ENCODE measurements at places on chromosomes 1 and 21. TPM values are rescaled to one million over a fixed set of nuclear protein-coding genes. Genes with fewer than 3 reads are reported as not detected.

The CCDC181 gene
- 7.5 TPM for total RNA-seq

The FCGR1A gene
- total RNA-seq = not detected

The CLDN17 gene
- total RNA-seq = not detected

The MRPL39 gene
- 39.0 TPM for total RNA-seq

The AQP10 gene
- total RNA-seq = not detected

The SCCPDH gene
- 54.3 TPM for total RNA-seq

The TTC3 gene
- total RNA-seq = 216 TPM

The NTNG1 gene
- 1.3 TPM for total RNA-seq

The C1orf53 gene
- 3.1 TPM for total RNA-seq

The ETV3L gene
- 0.23 TPM for total RNA-seq

DNA sequence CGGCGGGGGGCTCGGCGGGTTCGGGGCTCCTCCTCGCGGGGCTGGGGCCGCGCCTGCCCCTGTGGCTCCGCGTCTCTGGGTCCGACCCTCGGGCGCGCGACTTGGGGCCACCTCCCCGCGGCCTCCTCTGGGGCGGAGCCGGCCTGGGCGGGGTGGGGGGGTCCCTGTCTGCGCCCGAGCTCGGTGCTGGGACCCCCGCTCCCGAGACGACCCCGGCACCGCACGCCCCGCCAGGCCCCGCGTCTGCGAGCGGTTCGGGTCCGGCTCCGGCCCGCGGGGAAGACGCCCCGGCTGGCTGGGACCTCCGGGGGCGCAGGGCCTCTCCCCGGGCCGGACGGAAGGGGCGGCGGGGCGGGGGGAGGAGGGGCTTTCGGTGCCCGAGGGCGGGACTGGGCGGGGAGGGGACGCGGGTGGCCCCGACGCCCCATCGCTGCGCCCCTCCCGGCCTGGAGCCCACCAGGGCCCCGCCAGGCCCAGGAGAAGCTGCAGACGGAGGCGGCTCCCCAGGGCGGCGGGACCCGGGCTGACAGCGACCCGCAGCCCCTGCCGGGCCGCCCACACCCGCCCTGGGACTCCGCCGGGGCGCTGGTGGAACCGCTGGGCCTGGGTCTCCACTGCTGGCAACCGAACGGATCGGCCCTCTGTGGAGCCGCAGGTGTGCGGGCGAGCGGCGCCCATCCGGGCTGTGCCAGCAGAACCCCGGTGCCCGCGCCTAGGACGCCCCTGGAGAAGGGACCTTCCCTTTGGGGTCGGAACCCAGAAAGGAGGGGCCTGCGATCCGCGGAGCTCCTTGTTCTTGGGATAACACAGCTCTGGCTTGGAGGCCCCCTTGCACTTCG, 610 bp downstream of the COL6A2 start:
- no peak for DNase-seq
- H3K36me3 ChIP-seq = peaks cover 17% of the 10 kb centered on the region
- peaks cover 4% of the 10 kb centered on the region for H3K4me1 ChIP-seq
- peak overlapping the region; percentile 51 for H3K4me3 ChIP-seq
- H3K27ac ChIP-seq = no peak overlapping the region

- peaks cover 64% of the 10 kb centered on the region for H3K27me3 ChIP-seq
- H3K4me3 ChIP-seq = no peak overlapping the region
- H3K27ac ChIP-seq = no peak overlapping the region
- no peak for DNase-seq
- no peaks in the 10 kb centered on the region for H3K4me1 ChIP-seq
These were observed 2.6 kb upstream of the FCRL6 start for GRCh38 chr1:159799446-159799985.

DNA sequence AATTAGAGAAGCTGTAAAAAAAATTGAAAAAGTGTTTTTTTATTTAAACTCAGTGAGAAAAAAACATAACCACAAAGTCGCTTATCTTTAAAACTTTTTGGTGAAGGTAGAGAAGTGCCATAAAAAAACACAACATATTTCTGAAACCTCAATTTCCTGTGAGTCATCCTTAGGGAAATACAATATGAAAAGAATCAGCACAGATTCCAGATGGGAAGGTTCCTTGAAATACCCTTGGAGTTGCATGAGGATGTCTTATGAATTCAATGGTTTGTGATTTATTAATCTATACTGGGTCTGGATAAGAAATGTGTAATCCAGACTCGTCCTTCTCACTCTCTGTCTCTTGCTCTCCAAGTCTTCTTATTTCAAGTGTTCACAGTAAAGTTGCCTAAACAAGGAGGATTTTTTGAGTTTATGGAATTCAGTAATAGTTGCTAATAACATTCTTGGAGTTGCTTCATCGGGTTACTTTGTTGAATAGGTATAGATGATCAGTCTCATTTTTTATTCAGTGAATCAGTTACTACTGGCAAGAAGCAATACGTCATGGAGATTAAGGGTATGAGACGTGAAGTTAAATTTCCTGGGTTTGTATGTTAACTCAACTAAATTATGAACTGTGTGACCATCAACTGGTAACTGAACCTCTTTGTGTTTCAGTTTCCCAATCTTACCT, 191.4 kb downstream of the KCNK2 start:
- no peak overlapping the region for H3K4me3 ChIP-seq
- DNase-seq = no peak
- no peaks in the 10 kb centered on the region for H3K4me1 ChIP-seq
- H3K27me3 ChIP-seq = no peaks in the 10 kb centered on the region

GRCh38 chr1:203447151-203447550, 28.5 kb upstream of the PRELP start:
- no peaks in the 10 kb centered on the region for H3K36me3 ChIP-seq
- no peak overlapping the region for H3K4me3 ChIP-seq
- H3K27me3 ChIP-seq = peaks cover 28% of the 10 kb centered on the region
- H3K27ac ChIP-seq = no peak overlapping the region

GRCh38 chr1:235050911-235051360, 77.7 kb downstream of the TOMM20 start:
- peaks cover 20% of the 10 kb centered on the region for H3K4me1 ChIP-seq
- H3K27ac ChIP-seq = no peak overlapping the region
- H3K4me3 ChIP-seq = no peak overlapping the region
- DNase-seq = no peak
- no peaks in the 10 kb centered on the region for H3K27me3 ChIP-seq

GRCh38 chr1:207831517-207832327, 79.2 kb downstream of the CD34 start:
- H3K4me3 ChIP-seq = no peak overlapping the region
- H3K36me3 ChIP-seq = no peaks in the 10 kb centered on the region
- H3K27me3 ChIP-seq = no peaks in the 10 kb centered on the region
- no peak for DNase-seq
- peak overlapping the region; percentile 13 for H3K27ac ChIP-seq

GRCh38 chr1:113965703-113966412, 13.4 kb upstream of the OLFML3 start:
- peaks cover 51% of the 10 kb centered on the region for H3K36me3 ChIP-seq
- no peak for DNase-seq
- H3K27me3 ChIP-seq = no peaks in the 10 kb centered on the region
- no peaks in the 10 kb centered on the region for H3K4me1 ChIP-seq
- no peak overlapping the region for H3K4me3 ChIP-seq
- H3K27ac ChIP-seq = no peak overlapping the region

- no peaks in the 10 kb centered on the region for H3K27me3 ChIP-seq
- no peaks in the 10 kb centered on the region for H3K36me3 ChIP-seq
- no peak overlapping the region for H3K4me3 ChIP-seq
- no peak for DNase-seq
- H3K4me1 ChIP-seq = peaks cover 16% of the 10 kb centered on the region
These were observed 2.6 kb upstream of the RNF2 start for GRCh38 chr1:185042737-185043136.

DNA sequence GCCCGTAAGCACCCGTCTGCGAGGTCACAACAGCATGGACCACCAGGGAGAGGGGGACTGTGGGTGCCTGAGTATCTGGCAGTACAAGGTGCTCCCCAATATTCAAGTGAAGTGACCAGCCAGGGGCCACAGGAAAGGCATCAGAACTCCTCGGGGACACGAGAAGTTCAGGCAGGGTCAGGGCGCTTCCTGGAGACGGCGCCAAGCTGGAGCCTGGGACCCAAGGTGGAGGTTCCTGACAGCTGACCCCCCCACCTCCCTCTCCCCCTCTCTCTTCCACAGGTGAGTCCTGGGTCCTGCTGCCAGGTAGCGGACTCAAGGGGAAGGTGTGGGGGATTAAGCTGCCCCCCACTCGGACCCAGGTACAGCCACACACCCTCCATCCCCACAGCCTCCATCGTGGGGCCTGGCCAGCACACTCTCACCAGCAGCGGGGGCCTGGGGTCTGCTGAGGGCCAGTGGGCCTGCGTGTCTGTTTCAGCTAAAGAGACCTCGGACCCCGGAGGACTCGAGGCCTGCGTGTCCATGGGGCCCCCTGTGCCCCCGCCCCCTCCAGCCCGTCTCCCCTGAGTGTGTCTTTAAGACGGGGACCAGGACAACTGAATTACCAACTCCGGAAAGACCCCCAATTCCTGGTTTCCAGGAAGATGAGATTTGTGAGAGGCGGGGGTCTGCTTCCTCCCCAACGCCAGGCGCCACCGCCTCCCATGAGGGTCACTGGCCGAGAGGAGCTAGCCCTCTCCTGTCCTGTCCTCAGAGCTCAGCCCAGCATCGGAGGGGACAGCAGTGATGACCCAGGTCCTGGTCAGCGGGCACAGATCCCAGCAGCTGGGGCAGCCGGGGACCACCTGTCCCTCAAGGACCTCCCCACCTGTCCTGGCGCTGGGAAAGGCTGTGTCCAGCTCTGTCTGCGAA, 6.2 kb downstream of the TNFRSF18 start:
- no peak overlapping the region for H3K27ac ChIP-seq
- peaks cover 4% of the 10 kb centered on the region for H3K27me3 ChIP-seq
- no peaks in the 10 kb centered on the region for H3K4me1 ChIP-seq
- DNase-seq = no peak

DNA sequence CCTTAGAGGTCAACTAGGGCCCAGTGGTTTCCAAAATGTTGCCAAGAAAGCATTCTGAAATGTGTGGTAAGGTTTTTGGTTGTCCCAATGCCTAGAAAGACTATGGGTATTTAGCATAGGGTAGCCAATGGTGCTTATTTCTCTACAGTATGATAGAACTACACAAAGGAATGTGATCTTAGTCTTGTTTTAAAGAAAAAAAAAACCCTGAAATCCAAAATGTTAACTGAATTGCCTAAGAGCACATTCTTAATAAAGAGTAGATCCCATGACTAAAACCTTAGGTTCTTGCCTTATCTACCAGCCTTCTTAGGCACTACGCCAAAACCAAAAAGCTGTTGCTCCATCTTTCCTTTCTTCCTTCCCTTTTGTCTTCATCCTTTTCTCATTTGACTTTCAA, 428.2 kb downstream of the MRPL39 start:
- no peaks in the 10 kb centered on the region for H3K27me3 ChIP-seq
- H3K36me3 ChIP-seq = no peaks in the 10 kb centered on the region
- H3K27ac ChIP-seq = no peak overlapping the region
- no peak overlapping the region for H3K4me3 ChIP-seq

GRCh38 chr1:2623571-2624337, 9.1 kb downstream of the MMEL1 start:
- H3K4me3 ChIP-seq = no peak overlapping the region
- H3K27me3 ChIP-seq = peaks cover 58% of the 10 kb centered on the region
- no peak overlapping the region for H3K27ac ChIP-seq

DNA sequence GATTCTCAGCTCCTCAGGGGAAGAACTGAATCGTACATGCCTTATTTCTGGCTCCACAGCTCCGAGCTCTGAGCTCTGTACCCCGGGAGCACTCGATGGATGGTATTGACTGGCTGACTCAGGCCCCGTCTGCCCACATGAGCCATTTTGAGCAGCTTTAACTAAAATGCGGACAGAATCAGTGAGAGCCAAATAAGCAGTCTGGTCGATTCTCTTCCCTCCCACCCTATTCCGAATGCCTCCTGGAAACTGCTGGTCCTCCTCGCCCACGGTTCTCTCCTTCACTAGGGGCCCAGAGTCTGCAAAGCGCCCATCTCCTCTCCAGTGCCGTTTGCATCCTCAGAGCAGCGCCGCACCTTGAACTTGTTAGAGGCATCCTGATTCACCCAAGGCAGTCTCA, 125.9 kb upstream of the IRF2BP2 start:
- DNase-seq = no peak
- peaks cover 48% of the 10 kb centered on the region for H3K4me1 ChIP-seq
- H3K4me3 ChIP-seq = no peak overlapping the region
- H3K27me3 ChIP-seq = peaks cover 10% of the 10 kb centered on the region
- H3K36me3 ChIP-seq = no peaks in the 10 kb centered on the region
- peak overlapping the region; percentile 22 for H3K27ac ChIP-seq

- H3K36me3 ChIP-seq = no peaks in the 10 kb centered on the region
- no peaks in the 10 kb centered on the region for H3K4me1 ChIP-seq
- H3K4me3 ChIP-seq = no peak overlapping the region
- no peak for DNase-seq
- peaks cover 3% of the 10 kb centered on the region for H3K27me3 ChIP-seq
These were observed 43.6 kb upstream of the EDN2 start for GRCh38 chr1:41528106-41528505.

- H3K36me3 ChIP-seq = peaks cover 9% of the 10 kb centered on the region
- no peaks in the 10 kb centered on the region for H3K27me3 ChIP-seq
- H3K27ac ChIP-seq = no peak overlapping the region
- DNase-seq = no peak
- H3K4me3 ChIP-seq = no peak overlapping the region
- no peaks in the 10 kb centered on the region for H3K4me1 ChIP-seq
These were observed 63.9 kb downstream of the TRIM11 start for GRCh38 chr1:228342627-228343190.

- no peak overlapping the region for H3K27ac ChIP-seq
- H3K4me3 ChIP-seq = no peak overlapping the region
- no peaks in the 10 kb centered on the region for H3K27me3 ChIP-seq
These were observed 20.7 kb downstream of the NADK start for GRCh38 chr1:1757422-1758058.

DNA sequence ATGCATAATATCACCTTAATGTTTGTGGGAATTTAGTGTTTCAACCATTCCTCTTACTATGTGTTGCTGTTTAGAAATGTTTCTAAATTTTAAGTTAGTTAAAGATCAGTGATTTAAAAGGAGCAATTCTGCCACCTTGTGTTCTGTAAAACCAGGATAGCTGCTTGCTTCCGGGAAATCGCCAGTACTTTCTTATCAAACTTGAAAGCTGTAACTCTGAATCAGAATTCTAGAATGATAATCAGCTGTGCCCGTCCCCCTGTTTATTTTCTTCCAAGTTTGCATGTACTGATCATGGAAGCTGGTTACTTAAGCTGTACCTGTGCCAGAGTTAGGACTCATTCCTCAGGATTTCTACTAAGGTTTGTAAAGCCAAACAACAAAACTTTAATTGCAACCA, 656.4 kb downstream of the LTN1 start:
- H3K27me3 ChIP-seq = no peaks in the 10 kb centered on the region
- DNase-seq = no peak
- peaks cover 4% of the 10 kb centered on the region for H3K4me1 ChIP-seq
- H3K36me3 ChIP-seq = no peaks in the 10 kb centered on the region
- no peak overlapping the region for H3K27ac ChIP-seq
- H3K4me3 ChIP-seq = no peak overlapping the region

- DNase-seq = peak; percentile 68
- H3K4me1 ChIP-seq = no peaks in the 10 kb centered on the region
- H3K27me3 ChIP-seq = peaks cover 42% of the 10 kb centered on the region
These were observed 75.5 kb downstream of the NAV1 start for GRCh38 chr1:201614262-201615015.

DNA sequence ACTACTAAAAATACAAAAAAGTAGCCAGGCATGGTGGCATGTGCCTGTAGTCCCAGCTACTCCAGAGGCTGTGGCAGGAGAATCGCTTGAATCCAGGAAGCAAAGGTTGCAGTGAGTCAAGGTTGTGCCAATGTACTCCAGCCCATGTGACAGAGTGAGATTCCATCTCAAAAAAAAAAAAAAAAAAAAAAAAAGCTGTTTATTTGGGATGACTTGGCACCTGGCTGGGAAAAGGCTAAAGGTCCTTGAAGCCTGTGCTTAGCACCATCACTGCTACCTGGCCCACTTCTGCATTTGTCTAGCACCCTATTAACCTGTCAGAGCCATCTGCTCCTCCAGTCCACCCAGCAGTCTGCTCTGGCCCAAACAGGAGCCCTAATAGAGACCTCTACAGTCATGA, 25.0 kb downstream of the PRDX6 start:
- H3K36me3 ChIP-seq = peaks cover 3% of the 10 kb centered on the region
- H3K27me3 ChIP-seq = no peaks in the 10 kb centered on the region
- no peak for DNase-seq
- no peak overlapping the region for H3K27ac ChIP-seq

All from neural crest cell (in vitro differentiated cells).